OCI-LY7 (cell line): ENCODE measurements at places on chromosomes 7 and 10. TPM values are rescaled to one million over a fixed set of nuclear protein-coding genes. Genes with fewer than 3 reads are reported as not detected.

GRCh38 chr7:127177156-127177555, 75.6 kb downstream of the GRM8 start:
- DNase-seq, result no peak

DNA sequence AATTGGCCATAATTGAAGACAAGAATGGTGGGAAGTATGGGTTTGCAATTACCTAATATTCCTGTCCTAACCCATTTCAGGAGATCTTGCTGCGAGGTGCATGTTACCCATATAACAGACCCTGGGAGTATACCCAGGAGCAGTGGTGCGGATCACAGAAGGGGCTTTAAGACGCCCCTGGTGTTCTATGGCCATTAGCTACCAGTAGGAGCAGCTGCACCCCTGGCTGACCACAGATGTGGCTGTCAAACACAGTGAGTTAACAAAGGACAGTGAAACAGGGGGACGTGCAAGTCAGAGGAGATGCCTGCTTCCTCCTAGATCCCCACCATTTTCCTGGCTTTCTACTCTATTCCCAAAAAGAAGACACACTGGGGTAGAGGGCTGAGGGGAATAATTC, 25.2 kb downstream of the AOC1 start:
- DNase-seq, result no peak

DNA sequence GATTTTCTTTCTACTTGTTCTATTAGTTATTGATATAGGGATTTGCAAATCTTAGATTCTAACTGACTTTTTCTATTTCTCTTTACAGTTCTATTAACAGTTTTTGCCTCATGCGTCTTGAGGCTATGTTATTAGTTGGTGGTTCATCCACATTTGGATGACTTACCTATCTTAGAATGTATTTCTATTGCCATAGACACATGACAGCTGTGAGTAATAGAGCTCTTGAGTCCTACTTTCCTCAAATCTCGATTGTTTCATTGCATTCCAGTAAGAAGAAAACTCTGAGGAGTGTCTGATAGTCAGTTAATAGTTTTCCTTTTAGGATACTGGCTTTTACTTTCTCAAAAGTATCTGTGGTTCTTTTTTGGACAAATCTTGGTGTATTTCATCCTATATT, 241.4 kb upstream of the ZNF32 start:
- no peak for DNase-seq

WIPF3 gene
- total RNA-seq, result not detected in 2 replicates

DNA sequence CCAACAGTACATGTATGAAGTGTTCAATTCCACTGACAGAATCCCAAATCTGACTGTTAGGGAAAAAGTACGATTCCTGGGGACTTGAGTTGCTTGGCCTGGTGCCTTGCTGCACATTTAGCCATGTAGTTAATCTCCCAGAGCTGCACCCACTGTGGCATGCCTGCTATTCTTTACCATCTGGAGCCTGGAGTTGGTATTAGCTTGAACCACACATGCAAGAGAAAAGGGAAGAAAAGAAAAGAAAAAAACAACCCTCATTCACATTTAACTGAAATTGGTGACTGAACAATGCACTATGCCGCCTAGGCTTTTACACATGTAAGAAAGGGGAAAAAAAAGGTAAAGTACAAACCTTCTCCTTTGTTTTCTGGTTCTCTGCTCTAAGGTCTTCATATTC, 26.1 kb downstream of the SHTN1 start:
- DNase-seq, result no peak

DNA sequence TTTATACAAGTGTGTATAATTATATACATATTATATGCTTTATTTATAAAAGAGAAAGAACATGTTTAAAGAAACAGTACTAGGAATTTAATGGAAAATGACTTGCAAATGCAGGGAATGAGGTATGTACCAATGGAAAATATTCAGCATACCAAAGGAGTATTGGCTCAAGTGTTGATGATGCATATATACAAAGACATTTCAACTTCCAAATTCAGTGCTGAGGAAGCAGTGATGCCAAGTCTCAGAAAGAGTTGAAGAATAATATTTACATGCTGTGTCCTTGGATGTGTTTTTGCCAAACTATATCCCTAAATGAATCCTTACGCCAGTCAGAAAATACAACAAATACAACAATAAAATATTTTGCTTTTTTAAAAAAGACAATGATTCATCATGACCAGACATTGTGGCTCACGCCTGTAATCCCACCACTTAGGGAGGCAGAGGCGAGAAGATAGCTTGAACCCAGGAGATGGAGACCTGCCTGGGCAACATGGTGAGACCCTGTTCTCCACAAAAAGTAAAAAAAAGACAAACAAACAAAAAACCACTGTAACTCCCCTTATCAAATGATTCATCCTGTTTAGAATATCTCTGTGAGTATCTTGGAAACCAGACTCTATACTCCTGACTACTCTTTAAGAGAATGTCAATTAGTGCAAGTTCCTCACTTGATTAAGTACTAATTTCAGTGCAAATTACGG, 157.2 kb downstream of the CHRM2 start:
- DNase-seq, result no peak

- DNase-seq, result no peak
Measured at GRCh38 chr10:115801457-115801856, 471.5 kb downstream of the GFRA1 start.

FZD1 gene
- 1.1 and 1.3 TPM in 2 replicates for total RNA-seq

- DNase-seq, result no peak
Measured at GRCh38 chr10:49166484-49167400, 21.4 kb downstream of the TMEM273 start.

- no peak for DNase-seq
Measured at GRCh38 chr7:82685214-82685613, 241.6 kb upstream of the CACNA2D1 start.

DNA sequence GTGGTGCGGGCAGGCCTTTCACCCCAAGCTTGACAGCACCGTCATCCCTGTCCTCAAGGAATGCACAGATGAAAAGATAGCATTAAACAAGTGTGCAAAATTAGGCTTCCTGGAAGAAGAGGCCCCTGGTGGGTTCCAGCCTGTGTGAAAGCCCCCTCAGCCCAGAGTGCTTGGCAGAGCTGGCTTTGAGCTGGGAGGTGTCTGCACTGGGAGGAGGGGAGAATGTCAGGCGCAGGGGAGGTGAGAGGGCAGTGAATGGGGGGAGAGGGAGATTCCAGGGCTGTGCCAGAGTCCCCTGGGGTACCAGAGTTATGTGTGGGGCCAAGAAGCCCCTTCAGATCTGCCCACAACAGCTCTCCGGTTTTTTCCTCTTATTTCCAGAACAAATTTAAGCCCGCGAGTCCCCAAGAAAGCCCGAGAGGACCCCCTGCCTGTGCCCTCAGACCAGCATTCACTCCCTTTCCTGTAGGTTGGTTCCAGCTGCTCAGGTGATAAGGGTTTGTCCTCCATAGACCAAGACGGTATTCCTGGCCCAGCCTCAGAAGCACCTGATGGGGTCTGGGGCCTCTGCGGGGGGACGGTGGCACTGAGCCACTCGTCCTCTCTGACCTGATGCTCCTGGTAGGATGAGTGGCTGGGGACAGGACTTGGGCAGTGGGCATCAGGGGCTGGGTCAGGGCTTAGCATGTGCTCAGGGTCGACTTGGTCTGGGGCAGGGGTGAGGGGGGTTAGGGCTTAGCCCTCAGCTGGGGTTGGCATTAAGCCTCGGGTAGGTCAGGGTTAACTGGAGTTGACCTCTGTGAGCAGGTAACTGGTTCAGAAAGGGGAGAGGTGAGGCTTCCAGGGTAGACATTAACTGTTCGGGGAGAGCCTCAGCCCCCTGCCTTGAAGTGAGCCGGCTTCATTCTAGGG, 43.4 kb downstream of the ADCYAP1R1 start:
- DNase-seq, result no peak

DNA sequence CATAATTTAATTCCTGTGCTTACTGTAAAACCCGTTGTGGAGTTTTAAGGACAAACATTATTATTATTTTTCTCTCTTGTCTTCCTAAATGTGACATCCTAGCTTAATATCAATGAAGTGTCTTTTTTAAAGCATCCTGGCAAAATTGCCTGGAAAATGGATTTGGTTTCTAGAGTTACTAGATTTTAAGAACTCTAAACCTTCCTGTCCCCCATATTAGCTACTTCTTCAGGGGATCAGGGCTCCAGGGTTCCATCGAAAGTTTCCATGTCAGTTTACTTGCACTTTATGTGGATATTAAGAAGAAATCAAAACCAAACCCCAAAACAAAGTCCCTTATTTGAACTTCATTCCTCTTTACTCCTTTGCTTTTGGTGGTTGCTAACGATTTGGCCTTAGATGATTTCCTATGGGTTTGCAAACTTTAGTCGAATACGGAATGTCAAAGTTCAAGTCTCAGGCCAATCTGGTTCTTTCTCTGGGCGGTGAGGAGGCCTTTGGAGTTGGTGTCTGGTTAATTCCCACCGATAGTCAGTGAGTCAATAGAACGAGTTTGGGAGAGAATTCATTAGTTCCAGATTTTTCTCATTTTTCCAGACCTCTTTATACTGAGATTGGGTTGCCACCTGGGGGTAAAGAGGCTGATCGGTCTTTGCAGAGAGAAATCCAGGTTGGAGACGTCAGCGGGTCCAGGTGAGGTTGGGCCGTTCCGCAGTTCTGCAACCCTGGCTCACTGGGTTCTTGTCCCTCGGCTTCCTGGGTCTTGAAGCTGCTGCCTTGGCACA, 1.1 kb downstream of the CUX1 start:
- no peak for DNase-seq

SERPINE1 gene
- total RNA-seq, result 0.30 and 0.42 TPM in 2 replicates

OSBPL3 gene
- total RNA-seq, result 67.0 and 79.9 TPM in 2 replicates

TSPAN13 gene
- total RNA-seq, result 12.2 and 14.1 TPM in 2 replicates

- no peak for DNase-seq
Measured at GRCh38 chr7:94252971-94253370, 141.7 kb upstream of the COL1A2 start.

DNA sequence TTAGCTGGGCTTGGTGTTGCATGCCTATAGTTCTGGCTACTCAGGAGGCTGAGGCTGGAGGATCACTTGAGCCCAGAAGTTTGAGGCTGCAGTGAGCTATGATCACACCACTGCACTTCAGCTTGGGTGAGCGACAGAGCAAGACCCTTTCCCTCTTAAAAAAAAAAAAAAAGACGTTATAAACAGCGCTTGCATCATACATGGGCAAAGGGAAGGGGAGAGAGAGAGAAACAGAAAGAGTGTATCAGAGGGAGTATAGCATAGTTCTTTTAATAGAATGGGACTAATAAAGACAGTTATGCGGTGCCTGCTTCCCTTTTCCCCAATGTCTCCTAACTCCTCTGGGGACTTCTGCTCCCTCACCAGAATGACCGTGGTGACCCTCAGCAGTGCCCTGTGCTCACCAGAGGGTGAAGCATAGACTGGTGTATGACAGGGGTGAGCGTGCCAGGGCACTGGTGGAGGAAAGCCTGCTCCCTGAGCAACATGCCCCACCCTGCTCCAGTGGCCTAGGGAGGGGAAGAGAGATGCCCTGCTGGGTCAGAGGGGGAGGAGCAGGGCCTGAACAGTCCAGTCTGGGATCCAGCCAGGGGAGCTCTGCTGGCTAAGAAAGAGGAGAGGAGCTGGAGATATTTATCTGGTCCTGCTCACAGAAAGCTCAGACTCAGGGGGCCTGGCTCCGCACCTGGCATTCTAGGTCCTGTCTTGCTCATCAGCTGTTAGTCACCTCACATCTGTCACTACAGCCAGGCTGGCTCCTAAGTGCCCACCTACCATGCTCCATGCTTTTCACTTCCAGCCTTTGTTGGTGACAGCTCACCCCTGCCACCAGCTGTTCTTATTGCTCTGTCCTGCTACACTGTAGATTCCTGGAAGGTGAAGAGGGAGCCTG, 2.2 kb downstream of the PDZD7 start:
- no peak for DNase-seq

SHTN1 gene
- not detected in 2 replicates for total RNA-seq

DNA sequence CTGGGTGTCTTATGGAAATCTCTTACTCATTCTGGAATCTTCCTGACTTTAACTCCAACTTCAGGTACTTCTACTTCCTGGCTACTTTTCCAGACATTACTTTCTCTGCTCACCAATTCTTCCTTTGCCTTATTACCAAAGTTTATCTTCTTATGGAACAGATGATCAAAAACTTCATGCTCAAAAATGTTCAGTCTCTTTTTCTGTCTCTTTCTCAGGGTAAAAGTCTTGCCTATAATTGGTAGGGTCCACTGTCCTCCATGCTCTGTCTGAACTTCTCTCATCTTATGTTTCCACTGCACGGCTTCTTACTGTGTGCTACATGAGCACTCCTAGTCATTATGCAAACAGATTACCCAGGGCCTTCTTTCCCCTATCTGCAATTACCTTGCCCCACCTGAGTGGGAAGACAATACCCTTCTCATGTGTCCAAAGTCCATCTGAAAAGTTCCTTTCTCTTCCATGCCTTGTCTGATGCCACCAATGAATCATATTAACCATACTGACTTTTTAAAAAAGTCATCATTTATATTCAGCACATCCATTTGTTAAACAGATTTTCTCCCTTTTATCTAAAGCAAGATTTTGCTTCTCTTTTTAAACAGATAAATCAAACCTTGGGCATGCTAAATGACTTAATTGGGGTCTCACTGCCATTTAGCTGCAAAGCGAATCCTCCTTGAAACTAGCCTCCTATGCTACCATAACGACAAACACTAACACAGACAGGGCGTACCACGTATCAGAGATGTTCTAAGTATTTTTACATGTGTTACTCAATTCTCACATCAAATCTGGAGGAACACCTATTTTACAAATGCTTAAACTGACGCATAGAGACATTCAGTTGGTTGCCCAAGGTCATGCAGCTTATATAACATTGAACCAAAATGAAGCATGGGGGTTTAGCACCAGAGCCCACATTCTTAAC, 48.8 kb downstream of the SEMA3C start:
- DNase-seq, result no peak

- DNase-seq, result no peak
Measured at GRCh38 chr7:131681961-131682360, 125.5 kb upstream of the PODXL start.

- no peak for DNase-seq
Measured at GRCh38 chr10:75175046-75175445, 35.5 kb upstream of the VDAC2 start.

PNLIP gene
- total RNA-seq, result not detected in 2 replicates

TEX36 gene
- not detected in 2 replicates for total RNA-seq

GRCh38 chr7:118306771-118307170, 82.3 kb downstream of the ANKRD7 start:
- no peak for DNase-seq

DNA sequence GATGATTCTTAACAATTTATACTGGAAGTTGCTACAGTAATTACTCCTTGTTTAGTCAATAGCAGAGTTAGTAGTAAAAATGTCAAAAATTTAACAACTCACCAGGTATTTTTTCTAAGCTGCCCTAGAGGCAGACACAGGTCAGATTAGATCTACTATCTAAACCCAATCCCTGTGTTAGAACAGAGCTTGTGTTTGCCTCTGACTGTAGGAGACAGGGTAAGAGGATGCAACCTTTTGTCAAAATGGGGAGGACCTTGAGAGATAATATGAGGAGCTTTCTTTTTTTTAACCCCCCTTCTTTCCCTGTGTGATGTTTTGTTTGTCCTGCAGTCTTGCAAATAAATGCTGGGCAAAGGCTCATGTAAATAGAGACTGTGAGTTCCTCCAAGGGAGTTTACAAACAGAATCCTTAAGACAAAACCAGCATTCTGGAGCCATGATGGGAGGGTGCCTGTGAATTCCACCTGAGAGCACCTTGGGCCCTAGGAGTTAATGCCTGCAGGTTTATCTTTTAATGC, 353.1 kb downstream of the GATA3 start:
- DNase-seq, result no peak

GRCh38 chr7:131027287-131027773, 293.3 kb upstream of the KLF14 start:
- no peak for DNase-seq
